ENCODE measurements at places on chromosomes 5 and 9.

DNA sequence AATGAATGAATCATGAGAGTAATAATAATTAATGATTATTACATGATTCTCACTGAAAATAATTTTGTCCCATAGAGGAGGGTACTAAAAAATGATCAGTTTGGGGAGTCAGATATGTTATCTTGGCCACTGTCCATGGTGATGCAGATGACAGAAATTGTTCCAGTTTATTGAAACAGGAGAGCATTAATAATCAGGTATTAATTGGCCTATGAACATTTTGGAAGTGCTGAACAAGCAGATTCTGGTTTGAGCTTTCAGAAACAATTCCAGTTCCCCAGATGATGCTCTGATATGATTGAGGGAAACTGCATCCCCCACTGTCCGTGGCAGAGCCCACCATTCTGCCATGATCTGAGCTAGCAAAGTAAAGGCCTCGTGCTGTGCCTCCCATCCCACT is 345.2 kb downstream of the ZSWIM6 start:
- DNase-seq, result no peak

GRCh38 chr9:37706290-37706689 is 47.3 kb upstream of the TRMT10B start:
- no peak for DNase-seq

DNA sequence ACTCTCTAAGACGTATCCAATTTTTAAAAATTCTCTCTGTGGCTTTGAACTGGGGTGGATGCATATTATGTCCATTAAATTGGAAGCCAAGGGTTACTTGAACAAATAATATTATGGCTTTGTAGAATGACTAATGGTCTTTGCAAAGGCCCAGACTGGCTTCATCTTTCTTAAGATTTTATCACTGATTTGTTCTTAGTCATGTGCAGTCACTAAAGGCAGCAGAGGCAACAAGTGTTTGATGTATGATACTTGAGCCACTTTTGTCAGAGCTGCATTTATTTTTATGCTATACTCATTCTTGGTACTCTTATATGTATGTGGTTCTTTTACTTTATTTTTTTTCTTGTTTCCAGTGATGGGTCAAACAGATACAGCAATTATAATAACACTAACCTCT is 152.2 kb downstream of the NR2F1-AS1 start:
- DNase-seq, result no peak

DNA sequence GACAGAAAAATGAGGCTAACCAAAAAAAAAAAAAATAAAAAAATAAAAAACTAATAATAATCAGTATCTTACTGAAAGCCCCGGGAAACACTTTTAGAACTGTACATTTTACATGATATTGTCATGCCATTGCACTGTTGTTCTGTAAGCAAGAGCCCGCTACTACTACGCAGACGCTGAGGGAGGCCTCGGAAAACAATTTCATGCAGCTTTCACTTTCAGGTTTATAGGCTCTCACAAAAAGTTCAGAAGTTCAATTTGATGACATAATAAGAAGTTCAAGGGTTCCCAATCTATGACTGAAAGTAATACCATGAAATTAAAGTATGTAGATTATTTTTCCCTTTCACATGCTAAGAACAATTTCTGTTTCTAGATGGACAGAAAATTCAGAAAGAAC is 318.3 kb upstream of the ITGA1 start:
- no peak for DNase-seq

DNA sequence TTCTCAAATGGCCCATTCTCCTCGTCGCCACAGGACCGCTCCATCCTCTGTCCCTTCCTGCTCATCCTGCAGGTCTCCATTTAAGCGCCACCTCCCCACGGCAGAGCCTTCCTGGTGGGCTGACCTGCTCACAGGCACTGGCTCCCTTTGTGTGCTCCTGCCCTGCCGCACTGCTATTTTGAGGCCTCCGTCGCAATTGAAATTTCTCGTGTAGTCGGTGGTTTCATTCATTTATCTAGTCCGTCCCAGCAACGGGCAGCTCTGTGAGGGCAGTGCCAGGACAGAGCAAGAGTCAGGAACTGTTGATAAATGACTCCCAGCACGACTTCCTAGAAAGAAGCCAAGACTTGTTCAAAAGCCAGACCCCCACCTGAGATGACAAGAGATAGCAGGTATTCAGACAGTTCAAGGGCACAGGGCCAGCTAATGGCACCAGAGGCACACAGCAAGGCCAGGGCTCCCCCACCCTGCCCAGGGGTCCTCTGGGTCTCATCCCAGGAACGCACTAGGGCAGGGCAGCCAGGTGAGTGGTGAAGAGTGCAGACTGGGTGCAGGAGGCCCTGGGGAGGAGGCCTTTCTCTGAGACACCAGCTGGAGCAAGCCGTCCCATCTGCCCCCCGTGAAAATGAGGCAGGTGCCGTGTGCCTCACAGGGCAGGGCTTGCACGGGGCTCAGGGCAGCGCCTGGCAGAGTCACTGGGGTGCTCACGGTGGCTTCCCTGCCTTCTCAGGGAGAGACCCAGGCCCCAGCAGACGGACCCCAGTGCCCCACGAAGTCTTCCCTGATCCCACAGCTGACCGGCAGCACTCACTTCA is 36.9 kb downstream of the FAM78A start:
- DNase-seq, result no peak

DNA sequence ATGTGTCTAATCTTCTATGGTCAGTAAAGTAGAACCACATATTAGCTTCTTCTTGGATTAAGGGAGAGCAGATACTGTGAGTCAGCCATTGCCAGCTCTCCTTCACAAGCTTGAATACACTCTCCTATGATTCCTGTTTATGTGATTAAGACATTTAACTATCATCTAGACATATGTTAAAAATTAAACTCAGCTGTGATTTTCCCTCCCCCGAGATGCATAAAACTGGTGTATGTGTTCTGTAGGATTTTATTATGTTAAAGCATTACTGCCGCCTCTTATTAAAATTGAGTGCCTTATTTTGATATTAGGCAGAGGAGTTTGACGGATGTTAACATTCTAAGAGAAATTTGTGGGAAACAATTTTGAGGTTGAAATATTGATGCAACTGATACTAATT is 114.6 kb downstream of the ACTBL2 start:
- no peak for DNase-seq

DNA sequence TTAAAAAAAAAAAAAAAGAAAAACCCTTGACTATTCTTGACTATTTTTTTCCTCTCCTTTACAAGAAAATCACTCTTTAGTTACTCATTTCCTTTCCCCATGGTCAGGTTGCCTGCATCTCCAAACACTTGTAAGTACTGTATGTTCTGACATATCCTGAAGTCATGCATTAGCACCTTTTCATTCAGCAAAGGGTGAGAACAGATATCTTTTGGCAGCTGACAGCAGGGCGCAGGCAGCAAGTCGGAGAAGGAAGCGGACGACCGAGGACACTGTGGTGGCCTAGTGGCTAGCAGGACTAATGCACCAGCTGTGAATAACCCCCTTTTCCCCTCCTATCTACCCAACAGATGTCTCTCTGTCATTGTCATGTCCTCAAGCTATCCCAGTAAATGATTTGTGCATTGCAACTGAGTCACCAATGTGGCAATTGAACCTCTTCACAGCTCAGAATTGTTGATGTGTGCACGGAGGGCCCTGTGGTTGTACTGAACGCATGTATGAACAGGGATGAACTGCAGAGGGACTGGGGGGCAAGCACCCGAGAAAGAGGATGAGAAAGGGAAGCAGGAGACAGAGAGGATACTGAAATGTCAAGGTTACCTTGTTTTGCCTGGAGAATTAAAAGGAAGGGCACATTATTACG is 996.0 kb upstream of the ARRDC3 start:
- no peak for DNase-seq

DNA sequence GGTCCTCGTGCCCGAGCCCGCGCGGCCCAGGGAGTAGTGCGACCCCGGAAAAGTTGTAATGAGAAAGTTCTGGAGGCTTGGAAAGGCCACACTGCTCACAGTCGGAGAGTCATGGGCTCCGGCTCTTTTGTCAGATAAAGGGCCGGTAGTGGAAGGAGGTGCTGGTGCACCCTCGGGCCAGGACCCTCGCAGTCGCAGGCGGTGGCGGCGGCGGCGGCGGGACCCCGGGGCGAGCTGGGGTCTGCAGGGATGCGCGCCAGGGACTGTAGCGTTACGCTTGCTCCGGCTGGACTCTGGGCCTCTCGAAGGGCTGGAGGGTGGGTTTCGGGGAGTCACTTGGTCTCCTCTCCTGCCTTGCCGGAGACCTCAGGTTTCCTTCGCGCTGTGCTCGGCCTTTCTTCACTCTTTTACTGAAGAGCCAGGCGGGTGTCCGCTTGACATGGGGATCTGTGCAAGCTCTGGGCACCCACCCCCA is 1.5 kb downstream of the RORB start:
- no peak for DNase-seq

DNA sequence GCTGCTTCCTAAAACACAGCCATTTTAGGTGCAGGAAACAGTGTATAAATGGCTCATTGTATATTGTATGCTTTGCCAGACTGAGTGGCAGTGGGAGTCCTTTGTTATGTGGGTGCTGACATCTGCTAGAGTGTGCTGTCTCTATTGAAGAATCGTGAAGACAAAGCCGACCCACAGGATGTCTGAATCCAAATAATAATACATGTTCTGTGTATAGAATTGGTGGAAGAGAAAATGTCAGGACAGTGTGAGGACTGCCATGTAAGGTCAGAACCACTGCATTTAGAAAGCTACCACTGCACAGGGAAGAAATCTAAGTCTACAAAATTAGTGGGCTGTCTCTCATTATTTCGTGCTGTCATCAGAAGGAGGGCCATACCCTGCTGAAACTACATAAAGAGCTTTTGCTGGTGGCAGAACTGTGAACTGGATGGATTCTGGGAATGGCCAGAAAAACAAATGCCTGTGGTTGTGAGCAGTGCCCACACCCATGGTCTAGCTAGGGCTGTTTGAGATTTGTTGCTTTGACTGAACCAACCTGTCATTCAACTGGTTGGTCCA is 2.5 kb downstream of the IL7R start:
- no peak for DNase-seq

DNA sequence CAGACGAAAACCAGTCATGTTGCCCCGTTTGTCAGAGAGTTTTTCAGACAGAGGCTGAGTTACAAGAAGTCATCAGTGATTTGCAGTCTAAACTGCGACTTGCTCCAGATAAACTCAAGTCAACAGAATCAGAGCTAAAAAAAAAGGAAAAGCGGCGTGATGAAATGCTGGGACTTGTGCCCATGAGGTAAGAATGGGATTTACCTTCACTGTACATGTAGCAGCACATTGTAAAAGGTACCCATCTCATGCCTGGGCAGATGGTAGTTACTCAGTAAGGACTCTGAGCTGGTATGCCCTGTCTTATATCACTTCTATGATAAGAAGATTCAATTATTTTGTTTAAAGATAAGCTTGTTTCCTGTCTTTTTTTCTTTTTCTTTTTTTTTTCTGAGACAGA is 38.8 kb downstream of the RAD50 start:
- DNase-seq, result no peak

GRCh38 chr5:83632874-83633273 is 87.8 kb downstream of the HAPLN1 start:
- DNase-seq, result no peak

GRCh38 chr5:42005561-42006153 is 80.6 kb downstream of the FBXO4 start:
- DNase-seq, result no peak

DNA sequence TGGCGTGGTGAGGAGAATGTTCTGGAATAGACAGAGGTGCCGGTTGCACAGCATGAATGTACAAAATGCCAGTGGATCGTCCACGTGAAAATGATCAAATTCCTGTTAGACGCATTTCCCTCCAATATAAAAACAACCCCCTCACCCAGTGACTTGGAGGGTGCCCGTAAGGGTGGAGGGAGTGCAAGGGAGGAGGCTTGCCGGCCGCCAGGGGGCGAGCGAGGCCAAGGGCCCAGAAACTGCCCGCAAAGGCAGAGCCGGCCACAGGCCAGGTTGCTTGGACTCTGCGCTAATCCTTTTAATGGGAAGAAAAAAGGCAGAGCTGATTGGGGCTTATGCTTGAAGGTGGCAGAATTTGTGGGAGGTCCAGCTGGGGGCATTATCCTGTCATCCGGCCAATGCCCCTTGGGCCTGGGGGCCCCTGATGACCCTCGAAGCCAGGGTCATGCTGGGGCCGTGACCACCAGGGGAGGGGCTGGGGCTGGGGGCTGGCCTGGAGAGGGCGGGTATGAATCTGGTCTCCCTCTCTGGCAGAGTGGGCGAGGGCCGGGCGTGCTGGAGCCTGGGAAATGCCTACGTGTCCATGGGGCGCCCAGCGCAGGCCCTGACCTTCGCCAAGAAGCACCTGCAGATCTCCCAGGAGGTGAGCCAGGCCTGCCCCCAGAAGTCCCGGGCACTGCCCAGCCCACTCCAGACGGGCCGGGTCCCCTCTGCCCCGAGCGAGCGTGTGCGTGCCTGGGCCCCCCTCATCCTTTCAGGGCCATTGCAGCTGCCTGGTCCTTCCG is 12.0 kb downstream of the GPSM1 start:
- no peak for DNase-seq

DNA sequence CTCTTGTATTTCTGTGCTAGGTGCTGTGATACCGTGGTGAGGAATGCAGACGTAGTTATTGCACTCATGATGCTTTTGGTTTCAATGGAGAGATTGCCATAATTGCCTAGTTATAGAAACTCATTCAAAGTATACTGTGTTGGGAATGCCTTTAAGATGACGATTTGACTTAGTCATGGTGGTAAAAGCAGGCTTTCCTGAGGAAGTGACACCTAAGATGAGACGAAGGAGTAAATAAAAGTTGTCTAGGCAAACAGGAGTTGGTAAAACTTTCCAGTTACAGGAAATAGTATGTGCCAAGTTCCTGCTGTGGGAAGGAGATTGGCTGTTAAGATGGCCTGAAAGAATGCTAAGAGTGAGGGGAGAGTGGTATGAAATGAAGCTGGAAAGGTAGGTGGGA is 48.1 kb downstream of the FOCAD start:
- DNase-seq, result no peak

DNA sequence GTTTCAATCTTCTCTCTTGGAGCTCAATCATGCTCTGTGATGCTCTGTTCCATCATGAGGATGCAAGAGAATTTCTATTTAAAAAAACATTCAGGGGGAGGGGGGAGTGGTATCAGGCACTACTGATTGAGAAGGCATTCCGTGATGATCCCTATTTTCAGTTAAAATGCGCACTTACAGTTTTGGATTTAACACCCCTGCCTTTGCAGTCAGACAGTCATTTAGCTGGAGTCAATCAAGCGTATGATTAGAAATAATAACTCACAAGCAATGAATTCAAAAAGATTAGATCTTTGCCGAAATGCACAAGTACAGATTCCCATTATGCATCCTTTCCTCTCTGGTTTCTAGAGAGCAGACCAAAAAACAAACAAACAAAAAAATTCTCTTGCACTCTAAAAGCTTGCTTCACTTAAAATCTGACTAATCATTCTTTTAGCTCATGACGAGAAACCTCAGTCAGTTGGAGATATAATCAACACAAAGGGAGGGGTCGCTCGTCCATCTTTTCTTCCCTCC is 55.4 kb downstream of the EFNA5 start:
- no peak for DNase-seq

- DNase-seq, result no peak
Measured at GRCh38 chr5:106875591-106876297, 795.0 kb downstream of the EFNA5 start.

DNA sequence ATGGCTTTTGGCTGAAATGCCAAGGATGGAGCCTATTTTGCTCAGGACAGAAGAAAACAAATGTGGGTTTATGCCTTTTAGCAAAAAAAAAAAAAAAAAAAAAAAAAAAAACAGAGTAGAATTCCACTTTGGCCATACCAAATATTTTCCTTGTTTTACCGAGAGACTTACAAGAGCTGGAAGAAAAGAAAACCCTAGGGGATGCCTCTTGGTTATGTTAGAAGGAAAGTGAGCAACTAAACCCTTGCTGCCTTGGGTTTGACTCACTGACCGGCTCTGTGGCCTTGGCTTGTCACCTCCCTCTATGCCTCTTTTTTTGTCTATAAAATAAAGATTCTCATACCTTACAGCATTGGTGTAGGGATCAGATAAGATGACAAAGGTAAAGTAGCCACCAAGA is 69.6 kb upstream of the ABCA1 start:
- DNase-seq, result no peak
